Omental fat pad (tissue), 4 donors: ENCODE measurements at places on chromosomes 5 and 9. TPM values are rescaled to one million over a fixed set of nuclear protein-coding genes. Genes with fewer than 3 reads are reported as not detected.

Gene C7
- 694 TPM for total RNA-seq

Gene CLTB
- 129 TPM for total RNA-seq

Gene GPR151
- total RNA-seq = not detected

DNA sequence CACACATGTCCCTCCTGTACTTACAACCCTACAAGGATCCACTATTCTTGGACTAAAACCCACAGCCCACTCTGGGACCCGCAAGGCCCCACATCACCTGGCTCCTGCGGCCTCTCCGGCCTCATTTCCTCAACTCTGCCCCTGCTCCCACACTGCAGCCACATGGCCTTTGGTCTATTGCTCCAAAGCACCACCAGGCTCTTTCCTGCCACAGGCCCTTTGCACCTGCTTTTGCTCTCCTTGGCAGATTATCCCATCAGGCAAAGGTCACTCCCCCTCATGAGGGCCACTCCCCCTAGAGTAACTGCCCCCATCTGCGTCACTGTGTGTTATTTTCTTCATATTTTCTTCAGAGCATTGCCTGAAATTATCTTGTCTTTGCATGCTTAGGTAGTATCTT, 26.1 kb upstream of the CPLX2 start:
- DNase-seq = no peak

- DNase-seq = no peak
Measured at GRCh38 chr5:122653087-122654017, 121.5 kb upstream of the SNX2 start.

- no peak for DNase-seq
Measured at GRCh38 chr5:153400931-153401330, 89.5 kb upstream of the GRIA1 start.

- no peak for DNase-seq
Measured at GRCh38 chr5:72587661-72588308, 80.6 kb upstream of the ZNF366 start.
